NCI-H2107 (cell line): ENCODE measurements at places on chromosomes 7 and 10.

- no peak for DNase-seq
These were observed 38.3 kb upstream of the TUBB8 start for GRCh38 chr10:87177-88080.

DNA sequence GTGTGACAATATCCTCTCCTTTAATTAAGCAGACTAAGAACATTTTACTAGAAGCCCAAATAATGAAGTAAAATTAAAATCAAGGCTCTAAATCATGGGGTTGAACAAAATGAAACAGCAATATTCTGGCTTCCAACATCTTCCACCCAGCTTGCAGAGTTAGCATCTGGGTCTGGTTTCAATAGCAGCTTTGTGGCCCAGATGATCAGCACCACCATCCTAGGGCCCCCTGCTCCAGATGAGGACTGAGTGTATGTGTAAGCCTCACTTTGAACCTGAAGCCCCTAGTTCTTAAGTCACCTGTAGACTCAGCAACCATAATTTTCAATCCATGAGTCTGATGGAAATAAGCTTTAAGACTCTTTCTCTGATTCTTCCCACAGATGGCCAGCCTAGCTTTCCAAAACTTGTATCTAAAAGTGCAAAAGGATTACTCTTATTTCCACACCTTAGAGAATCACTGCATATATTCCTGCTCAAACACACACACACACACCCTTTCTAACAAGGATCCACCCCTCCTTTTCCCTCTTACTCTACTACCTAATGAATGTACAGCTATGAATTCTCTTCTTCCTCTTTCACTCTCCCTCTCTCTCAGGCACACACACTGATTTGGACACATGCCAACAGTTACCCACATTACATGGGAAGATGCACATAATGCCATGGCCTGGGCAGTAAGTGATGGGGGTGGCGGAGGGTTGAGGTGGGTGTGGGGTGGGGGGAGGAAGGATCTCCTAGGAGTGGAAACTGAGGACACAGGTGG is 3.5 kb downstream of the DENND11 start:
- no peak for DNase-seq

- DNase-seq = no peak
These were observed 33.7 kb upstream of the C7orf33 start for GRCh38 chr7:148556892-148557291.

GRCh38 chr10:5608608-5609220 is 57.7 kb downstream of the ASB13 start:
- DNase-seq = no peak

- DNase-seq = no peak
These were observed 2.8 kb upstream of the CLDN15 start for GRCh38 chr7:101240226-101241014.

DNA sequence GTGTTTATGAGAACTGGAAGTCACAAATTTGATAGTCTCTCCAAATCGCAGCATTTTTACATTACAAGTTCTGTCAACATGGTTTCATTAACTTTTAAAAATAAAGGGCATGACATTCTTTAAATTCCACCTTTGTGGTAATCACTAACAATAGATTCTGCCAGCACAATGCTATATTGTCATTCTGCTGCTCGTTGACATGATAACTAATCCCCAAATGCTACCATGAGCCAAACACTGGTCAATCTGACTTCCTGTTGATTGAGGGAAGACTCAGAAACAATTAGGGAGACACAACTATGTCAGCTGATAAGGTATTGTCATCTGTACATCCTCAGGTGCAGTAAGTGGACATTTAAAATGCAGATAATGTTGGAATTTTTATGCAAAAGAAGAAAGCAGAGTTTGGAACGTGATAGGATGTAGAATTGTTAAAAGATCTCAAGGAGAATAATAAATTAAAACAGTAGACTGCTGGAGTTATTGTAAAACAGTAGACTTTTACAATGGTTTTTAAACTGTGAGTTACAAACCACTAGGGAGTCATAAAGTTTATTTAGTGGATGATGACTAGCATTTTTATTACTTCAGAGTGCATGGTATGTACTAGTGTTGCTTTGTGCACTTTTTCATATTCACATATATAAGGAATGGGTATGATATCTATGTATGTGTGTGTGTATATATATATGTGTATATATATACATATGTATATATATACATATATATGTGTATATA is 126.4 kb upstream of the DKK1 start:
- no peak for DNase-seq

DNA sequence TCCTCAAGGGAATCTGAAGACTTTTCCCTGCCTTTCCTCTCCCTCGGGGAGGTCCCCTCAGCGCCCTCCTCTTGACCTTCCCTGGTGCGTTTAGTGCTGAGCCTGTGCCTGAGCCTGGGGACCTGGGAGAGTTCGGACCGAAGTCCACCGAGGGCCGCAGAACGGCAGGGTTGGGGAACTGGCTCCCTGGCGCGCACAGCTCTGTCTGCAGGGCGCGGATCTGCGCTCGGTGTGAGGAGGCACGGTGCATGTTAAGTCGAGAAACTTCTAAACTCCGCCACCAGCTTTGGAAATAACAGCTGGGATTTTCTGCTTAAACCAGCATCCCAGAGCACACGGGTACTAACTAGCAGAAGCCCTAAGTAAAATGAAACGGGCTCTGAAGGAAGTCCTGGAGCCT is 44.2 kb upstream of the SLC29A4 start:
- DNase-seq = no peak

- DNase-seq = no peak
These were observed 163.2 kb downstream of the EVX1 start for GRCh38 chr7:27405780-27406179.

DNA sequence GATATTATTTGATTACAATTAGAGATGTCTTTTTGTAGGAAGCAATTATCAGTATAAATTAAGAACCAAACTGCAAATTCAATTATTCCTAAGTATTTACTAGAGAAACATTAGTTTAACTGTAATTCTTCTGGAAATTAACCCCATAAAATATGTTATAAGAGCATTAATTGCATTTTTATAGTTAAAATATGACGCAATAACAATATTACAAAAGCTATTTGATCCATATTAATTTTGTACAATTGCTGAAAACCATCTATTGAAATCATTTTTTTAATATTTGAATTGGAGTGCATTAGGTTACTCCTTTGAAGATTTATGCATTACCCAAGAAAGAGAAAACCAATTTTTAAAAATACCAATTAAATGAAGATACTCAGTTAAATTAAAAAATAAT is 254.8 kb upstream of the LRRTM3 start:
- no peak for DNase-seq

- no peak for DNase-seq
These were observed 164.8 kb upstream of the CDC14C start for GRCh38 chr7:48759431-48760080.

- no peak for DNase-seq
These were observed 107.6 kb upstream of the PRSS58 start for GRCh38 chr7:142365410-142365842.

DNA sequence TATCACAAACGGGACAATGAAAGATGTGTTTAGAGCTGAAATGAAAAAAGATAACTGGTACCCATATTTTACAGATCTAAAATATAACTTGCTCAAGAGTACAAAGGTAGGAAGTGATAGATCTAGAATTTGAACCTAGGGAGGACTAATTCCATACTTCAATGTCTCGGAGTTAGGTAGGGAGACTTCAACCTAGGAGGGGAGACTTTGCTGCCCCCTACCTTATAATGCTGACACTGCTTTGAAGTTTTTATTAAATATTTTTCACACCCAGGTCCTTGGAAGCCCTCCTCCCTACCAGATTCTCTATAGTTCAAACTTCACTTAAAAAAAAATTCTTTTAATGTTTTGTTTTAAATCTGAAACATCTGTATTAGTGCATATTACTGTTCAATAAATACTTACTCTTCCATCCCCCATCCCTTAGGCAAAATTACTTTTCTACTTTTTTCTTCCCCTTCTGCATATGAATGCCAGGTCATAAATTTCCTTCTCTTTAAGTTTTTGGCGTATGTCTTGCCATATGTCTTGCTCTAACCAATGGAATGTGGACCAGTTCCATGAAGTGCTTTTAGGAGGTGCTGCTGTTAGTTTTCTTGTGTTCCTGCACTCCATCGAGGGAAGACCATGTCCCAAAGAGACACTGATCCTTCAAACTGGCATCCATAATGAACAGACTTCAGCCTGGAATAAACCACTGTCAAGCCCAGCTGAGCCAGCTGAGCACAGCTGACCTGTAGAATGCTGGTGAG is 57.8 kb downstream of the MICU1 start:
- no peak for DNase-seq

DNA sequence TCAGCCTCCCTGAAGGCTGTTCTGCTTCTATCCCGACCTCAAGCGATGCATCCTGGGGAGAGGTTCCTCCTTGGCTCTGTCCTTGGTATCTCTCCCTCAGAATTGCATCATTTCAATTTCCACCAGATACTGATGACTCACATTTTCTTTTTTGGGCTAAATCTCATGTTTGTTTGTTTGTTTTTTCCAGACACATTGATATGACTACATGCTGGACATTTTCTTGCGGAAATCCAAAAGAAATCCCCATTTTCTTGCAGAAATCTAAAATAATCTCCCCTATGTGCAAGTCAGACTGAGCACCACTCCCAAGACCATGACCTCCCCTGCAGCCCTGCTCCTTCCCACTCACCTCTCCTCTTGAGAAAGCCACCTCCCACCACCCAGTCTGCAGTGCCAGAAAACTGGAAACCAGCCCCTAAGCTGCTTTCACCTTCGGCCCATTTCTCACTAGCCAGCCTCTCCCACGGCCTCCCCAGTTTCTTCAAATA is 260.2 kb upstream of the PRKCQ start:
- DNase-seq = no peak

DNA sequence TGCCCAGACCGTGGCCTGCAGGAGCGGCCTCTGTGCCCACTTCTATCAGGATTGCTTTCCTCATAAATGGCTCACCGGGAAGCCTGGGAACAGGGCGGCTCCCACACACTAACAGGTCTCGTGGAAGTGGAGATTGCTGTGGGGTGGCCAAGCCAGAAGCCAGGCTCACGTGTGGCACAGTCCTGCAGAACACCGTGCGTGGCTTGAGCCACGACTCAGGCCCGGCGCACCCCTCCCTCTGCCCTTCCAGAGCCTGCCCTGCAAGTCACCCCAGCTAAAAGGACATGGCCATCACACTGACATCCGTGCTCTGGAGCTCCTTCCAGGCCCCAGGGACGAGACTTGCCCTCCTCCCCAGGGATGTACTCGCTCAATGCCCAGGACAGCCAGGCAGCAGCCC is 7.0 kb downstream of the GPER1 start:
- no peak for DNase-seq

DNA sequence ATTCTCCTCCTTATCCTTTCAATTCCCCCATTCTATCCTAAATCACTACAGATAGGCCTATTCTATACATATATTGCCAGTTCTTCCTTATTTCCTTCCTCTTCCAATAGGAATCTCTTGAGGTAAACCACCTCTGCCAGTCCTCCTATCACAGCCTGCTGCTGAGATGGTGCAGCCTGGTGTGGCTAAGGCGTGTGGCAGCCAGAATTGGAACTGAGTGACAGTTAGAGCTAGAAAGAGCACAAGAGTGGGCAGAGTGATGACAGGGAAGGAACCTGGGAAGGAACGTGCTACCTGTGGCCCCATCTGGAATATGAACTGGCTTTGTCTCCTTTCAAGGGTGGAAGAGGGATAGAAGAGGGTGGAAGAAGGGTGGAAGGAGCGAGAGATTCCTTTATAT is 187.7 kb downstream of the HECW1 start:
- no peak for DNase-seq

DNA sequence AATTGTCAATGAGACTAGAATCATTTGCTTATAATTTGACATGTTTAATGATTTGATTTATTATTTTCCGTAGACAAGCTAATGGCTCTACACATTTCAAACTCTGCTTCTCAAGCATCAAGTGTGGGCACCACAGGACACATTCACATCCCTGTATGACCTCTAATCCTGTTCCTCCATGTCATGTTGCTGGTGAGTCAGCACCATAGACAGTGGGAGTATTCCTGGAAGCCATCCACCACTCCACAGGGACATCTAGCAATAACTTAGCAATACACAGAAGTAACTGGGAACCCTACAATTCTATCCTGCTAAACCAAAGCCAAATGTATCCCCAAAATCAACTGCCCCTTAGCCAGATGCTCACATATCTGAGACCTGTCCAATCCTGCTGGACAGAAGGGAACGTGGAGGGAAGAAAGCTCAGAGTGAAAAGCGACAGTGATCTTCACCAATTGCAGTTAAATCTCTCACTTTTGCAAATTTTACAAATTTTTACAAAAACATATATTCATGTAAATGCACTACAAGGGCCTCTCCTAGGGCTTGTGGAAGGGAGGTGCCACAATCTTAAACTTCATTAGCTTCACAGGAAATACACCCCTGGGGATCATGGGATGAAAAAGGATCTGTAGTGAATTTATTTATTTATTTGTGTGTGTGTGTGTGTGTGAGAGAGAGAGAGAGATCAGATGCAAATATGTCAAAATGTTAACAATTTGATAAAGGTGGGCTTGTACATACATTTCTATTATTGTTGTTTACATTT is 126.5 kb downstream of the GFRA1 start:
- DNase-seq = no peak

DNA sequence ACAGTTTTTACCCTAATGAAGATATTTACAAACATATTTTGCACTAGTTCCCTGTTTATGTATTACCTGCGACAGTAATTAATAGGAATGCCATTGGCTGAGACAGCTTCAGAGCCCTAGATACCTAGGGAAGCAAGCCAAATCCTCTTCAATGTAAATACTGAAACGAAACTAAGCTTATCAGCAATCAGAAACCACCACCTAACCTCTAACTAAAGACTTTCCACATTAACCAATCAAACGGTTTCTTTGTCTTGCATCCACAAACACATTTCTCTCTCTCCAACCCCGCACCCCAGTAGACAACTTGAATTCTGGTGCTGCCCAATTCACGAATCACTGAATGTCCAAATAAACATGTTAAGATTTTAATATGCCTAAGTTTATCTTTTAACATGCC is 474.4 kb upstream of the C7orf33 start:
- DNase-seq = no peak

GRCh38 chr10:113979409-113979808 is 64.3 kb upstream of the ADRB1 start:
- no peak for DNase-seq

DNA sequence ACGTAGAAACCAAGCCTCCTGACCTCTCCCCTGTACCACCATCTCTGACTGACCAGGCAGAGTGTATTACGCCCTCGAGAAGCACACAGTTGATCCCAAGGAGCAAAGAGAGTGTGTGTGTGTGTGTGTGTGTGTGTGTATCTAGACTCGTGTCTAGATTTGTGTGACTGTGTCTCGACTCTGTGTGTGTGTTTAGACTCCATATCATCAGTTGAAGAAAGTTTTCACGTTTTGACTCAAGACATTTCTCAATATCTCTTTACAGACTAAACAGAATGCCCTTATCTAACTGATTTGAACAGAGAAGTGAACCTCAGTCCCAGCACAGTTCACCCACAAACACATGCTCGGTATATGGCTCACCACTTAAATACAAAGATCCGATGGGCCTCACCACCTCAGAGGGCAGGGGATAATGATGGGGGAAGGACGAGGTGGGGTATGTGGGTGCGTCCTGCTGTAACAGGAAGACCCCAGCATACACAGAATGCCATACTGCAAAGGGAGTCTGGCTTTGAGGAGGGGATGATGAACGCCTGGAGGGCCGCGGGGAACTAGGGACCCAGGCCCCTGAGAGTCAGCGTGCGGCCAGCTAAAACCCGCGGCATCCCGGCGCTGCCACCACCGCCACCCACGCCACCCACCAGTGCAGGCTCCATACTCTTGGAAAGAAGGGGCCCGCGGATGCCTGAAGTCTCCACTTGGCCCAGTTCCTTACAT is 780 bp downstream of the ALDH18A1 start:
- DNase-seq = no peak

- DNase-seq = no peak
These were observed 30.4 kb downstream of the TMEM270 start for GRCh38 chr7:73891178-73891885.
